ENCODE measurements at places on chromosomes 16 and 17. TPM values are rescaled to one million over a fixed set of nuclear protein-coding genes. Genes with fewer than 3 reads are reported as not detected.
A peak's percentile ranks its signal among the peaks of the same experiment; 100 is the strongest.

- peak; percentile 98 for DNase-seq
Measured at GRCh38 chr16:1182950-1183907, 30.3 kb downstream of the CACNA1H start.

DNA sequence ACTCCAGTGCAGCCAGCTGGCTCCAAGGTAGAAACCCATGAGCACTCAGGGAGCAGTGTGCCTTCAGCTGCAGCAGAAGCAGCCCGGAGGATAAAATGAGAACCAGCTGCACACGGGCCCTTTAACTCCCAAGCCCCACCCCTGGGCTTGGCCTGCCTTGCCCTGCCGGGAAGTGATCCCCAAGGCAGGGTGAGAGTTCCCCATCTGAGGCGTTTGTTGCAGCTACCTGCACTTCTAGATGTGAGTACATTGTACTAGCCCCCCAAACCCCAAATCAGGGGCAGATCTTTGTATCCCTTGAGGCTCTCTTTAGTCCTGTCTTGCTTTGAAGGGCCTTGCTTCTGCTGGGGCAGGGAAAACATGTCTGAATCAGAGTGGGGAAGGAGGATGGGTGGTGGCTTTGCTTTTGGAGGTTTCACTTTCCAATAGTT lies at the start of gene MVP:
Gene MVP (plus strand): TSS at position 192 of the 431 bp plus-strand sequence. CDS start 10,088 bp downstream, outside the sequence.
- DNase-seq = peak; percentile 90

DNA sequence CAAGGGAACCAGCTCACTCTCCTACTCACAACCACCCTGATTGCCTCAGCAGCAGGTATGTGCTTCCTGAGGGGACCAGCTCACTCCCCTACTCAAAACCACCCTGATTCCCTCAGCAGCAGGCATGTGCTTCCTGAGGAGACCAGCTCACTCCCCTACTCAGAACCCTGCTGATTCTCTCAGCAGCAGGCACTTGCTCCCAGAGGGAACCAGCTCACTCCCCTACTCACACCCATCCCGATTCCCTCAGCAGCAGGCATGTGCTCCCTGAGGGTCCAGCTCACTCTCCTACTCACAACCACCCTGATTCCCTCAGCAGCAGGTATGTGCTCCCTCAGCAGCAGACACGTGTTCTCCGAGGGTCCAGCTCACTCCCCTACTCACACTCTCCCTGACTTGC lies 26.1 kb upstream of the COG7 start:
- DNase-seq = no peak

DNA sequence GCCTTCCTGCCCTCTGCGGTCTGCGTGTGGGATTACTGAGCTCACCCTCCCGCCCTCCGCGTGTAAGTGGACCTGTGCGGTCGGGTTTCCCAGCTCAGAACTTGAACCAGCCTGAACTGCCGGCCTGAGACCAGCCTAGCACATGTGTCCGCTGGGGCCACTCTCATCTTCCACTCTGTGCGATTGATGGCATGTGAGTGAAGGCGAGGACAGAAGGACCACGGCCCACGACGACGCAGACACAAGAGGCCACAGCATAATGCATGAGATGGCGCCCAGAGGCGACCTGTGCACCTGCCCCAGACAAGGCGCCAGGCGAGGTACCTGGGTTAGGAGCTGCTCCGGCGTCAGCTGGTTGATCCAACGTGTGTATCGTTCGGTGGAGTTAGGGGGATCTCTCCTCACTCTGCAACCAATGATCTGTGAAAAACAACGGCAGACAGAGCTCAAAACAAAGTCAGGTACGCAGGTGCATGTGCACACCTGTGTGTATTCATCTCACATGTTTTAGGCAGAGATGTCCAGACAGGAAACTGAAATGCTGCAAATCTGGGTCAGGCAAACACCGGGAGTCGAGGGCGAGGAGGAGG lies 74.5 kb upstream of the METRNL start:
- peak; percentile 68 for DNase-seq

DNA sequence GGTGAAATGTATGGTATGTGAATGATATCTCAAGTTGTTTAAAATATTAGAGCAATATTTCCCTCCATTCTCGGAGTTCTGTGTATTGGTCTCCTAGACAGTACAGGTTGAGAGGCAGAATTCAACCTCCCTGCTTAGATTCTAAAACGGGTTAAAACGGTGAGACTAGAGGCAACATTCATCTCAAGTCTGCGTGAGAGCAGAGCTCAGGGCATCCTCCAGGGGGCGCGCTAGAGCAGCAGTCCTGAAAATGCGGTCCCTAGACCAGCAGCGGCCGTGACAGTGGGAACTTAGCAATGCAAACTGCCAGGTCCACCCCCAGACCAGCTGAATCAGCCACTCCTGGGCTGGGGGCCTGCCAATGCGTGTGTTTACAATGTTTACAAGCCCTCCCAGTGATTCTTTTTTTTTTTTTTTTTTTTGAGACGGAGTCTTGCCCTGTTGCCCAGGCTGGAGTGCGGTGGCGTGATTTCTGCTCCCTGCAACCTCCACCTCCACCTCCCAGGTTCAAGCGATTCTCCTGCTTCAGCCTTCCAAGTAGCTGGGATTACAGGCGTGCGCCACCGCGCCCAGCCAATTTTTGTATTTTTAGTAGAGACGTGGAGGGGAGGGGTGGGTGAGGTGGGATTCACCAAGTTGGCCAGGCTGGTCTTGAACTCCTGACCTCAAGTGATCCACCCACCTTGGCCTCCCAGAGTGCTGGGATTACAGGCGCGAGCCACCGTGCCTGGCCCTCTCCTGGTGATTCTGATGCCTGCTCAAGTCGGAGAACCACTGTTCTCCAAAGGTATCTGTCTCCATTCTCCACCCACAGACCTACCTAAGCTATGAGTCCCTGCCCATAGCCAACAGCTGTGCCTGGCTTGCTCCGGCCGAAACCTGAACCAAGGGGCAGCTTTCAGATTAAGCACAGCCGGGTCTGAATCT lies 24.2 kb downstream of the KLHL36 start:
- peak; percentile 98 for DNase-seq

DNA sequence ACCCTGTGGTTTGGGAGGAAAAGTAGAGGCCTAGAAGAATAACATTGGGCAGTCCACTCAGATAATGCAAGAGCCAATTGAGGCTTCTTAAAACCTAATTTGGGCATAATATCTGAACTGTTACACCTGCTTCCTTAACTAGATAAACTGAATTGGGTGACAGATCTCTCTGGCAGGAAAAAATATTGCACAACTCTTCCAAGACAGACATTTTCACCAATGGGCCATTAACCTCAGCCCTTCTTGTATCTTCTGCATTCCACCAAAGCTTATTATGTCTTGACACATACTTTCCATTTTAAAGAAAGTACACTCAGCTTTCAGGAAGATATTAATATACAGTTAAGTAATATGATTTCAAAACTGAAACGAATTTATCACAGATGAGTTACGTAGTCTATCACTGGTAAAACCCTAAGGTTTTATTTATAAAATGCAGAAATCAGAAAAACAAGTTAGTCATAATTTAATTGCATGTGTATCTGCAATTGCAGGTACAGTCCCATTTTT lies 79.9 kb upstream of the MON1B start:
- DNase-seq = no peak

- DNase-seq = peak; percentile 43
Measured at GRCh38 chr16:67560827-67561342, 1.4 kb upstream of the CTCF start.

GRCh38 chr17:30236766-30237165 lies 1.3 kb upstream of the SLC6A4 start:
- DNase-seq = peak; percentile 92

Gene SSTR5
- total RNA-seq = not detected

Gene ASPHD1
- 1.8 TPM for total RNA-seq

Gene METTL22
- total RNA-seq = 46.0 TPM

Gene NPIPB4
- total RNA-seq = 42.7 TPM

Gene TBC1D3G
- not detected for total RNA-seq

All from osteoblast (primary cell).